ENCODE measurements at places on chromosomes 1 and 21. TPM values are rescaled to one million over a fixed set of nuclear protein-coding genes. Genes with fewer than 3 reads are reported as not detected.

PTPRU gene
- 6.9 TPM for total RNA-seq

LORICRIN gene
- not detected for total RNA-seq

LDLRAD2 gene
- total RNA-seq = not detected

FAM177B gene
- total RNA-seq = not detected

COL6A2 gene
- 421 TPM for total RNA-seq

Measured in HFFc6 (cell line).